ENCODE measurements at places on chromosomes 11 and 22.

DNA sequence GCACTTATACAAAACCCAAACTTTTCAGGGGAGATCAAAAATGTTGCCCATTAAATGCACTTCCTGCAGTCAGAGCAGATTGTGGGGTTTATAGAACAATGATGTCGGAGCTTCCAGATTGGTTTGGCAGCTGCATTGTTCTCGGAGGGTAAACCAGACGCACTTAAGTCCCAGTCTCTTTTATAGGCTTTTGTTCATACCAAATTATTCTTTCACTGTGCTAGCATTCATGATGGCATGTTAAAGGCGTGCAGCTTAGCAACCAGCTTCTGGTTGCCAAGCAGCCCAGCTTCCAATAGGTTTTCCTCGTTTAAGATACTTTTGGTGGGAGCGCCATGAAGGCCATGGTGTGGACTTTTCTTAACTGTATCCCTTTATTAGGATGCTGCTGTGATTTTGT is 40.9 kb downstream of the ZC3H12C start:
- no peak for DNase-seq

DNA sequence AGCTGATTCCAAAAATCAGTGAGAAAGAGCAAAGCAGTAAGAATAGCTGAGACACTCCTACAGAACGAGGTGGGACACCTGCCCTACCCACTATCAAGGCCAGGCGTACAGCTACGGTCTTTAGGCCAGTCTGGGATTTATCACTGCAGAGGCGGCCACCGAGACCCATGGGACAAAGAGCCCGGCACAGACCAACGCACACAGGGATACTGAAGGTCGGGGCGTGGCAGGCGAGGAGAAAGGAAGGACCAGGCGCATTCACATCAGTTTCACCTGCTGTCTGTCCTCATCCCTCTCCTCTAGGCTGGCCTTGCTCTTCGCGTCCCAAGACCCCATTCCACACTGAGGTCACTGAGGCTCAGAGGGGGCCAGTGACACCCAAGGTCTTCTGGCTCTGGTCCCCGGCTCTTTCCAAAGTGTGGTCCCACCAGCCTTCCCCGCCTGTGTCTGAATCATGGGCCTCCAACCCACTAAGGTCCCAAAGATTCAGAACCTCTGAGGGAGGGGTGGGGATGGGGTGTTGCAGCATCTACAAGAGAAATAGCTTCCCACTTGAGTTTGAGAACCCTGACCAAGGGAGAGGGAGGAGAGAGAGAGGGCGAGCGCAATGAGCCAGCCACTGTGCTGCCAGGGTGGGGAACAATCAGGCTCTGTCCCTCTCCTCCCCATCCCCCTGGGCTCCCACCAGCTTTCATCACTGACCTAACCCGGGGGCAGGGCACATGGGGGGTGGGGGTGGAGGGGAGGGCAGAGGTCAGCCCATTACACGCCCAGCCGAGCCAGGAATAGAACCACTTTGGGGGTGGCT is 7.2 kb upstream of the PICK1 start:
- no peak for DNase-seq

DNA sequence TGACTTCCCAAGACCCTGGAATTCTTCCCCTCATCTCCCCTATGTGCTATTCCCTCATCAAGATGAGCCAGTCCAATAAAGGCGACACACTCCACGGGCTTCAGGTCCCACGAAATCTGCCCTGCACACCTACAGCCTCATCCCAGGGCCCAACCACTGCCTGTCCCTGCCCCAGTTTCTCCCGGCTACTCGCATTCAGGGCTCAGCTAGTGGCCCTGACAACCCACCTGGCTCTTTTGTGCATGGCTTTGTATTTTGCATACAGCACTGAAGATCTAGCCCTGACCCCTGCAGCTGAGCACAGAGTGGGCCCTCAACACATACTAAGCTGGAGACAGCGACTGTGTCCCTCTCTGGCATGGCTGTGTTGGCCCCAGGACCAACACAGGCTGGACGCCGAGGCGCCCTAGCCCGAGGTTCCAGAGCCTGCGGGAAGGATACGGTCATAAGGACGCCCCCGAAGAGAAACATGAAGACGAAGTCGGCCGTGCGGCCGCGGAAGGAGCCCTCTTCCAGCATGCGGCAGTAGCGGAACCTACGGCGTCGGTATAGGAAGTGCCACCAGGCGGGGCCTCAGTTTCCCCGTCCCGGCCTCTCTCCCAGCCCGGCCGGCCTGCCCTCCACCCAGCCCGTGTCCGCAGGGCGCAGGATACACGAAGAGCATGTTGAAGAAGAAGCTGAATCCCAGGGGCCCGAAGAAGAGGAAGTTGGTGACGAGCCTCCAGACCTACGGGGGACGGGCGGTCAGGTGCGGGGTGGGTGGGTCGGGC is 710 bp downstream of the DERL3 start:
- no peak for DNase-seq

DNA sequence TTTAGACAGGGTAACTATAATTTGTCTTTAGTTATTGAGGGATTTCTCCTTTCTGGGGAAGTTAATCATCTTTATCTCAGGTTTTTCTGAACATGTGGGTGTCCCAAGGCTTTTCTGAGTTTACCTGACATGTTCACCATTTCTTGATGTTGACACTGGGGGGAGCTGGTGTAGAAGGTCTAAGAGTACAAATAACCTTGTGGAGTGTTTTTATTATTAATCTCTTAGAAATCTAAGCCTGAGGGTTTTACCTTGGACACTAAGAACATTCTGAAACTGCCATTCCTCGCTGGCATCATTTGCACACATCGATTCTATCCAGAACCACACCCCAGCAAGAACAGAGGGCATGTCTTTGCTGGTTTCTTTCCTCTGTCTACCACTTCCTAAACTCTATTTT is 15.6 kb upstream of the C11orf91 start:
- no peak for DNase-seq

GRCh38 chr11:88531831-88532230 is 194.3 kb upstream of the CTSC start:
- DNase-seq: no peak

DNA sequence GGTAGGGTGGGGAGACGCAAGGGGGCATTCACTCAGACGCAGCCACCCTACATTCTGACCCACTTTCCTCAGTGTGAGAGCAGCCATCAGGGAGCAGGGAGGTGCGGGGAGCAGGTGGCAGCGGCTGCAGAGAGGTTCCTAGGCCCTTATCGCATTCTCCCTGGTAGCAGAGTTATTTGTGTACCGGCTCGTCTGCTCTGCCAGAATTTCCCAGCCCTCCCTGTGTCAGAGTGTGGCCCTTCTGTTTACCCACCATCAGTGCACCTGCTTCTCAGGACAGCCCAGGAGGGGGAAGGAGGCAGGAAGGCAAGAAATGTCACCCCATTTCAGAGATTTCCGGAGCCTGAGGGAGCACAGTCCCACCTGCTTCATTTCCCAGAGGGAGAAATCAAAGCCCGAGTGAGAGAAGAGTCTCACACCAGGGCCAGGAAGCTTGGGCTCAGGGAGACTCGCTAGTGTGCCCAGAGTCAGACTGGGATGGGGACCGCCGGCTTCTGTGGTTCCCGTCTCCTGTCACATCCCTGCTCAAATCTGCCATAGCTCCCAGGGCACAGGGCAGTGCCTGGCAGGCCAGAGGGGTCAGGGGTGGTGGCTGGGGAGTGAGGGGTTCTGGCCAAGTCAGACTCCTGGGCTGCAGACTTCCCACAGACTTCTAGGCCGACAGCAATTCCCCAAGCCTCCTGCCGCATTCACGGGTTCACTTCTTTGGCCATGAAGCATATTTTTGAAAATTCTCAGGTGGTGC is 49.7 kb downstream of the ARRB1 start:
- no peak for DNase-seq

- no peak for DNase-seq
Measured at GRCh38 chr11:14554959-14555358, 34.8 kb upstream of the PSMA1 start.

GRCh38 chr11:57506522-57506921 is 9.0 kb downstream of the SLC43A1 start:
- DNase-seq: no peak

GRCh38 chr22:50274311-50274710 is 4.1 kb upstream of the MAPK11 start:
- DNase-seq: no peak

DNA sequence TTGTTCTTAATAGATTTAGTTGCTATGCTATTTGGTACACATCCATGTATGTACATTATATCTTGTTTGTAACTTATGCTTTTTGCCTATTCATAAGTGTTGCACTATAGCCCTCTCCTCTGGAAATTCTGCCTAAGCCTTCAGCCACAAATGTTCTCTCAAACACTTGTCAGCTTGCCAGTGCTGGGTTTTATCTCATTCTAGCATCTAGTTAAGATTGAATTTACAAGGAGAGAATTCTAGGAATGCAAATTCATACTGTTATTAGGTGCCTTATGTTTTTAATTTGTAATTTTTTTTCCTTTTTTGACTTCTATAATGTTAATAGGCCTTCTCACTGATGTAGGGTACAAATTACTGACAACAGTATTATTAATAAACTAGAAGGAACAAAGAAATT is 14.6 kb upstream of the CTSC start:
- DNase-seq: no peak

DNA sequence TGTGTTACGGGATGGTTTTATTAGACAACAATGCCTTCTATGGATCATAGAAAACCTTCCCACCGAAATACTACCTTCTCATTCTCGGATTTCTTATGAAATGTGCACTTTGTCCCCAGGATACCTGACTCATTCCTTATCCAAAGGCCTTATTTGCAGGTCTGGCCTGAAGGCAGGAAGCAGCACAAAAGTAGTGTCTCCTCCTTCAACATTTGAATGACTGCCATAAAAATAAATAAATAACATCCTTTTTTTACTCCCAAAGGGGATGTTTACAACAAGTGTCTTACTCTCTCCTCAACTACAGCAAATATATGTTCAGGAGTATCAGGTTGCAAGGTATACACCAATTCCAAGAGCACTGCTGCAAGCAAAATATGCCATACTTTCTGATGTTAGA is 41.6 kb upstream of the PAK1 start:
- no peak for DNase-seq

- DNase-seq: no peak
Measured at GRCh38 chr11:115958089-115959000, 454.1 kb upstream of the CADM1 start.

- DNase-seq: no peak
Measured at GRCh38 chr11:57815877-57816276, 54.3 kb downstream of the CTNND1 start.

DNA sequence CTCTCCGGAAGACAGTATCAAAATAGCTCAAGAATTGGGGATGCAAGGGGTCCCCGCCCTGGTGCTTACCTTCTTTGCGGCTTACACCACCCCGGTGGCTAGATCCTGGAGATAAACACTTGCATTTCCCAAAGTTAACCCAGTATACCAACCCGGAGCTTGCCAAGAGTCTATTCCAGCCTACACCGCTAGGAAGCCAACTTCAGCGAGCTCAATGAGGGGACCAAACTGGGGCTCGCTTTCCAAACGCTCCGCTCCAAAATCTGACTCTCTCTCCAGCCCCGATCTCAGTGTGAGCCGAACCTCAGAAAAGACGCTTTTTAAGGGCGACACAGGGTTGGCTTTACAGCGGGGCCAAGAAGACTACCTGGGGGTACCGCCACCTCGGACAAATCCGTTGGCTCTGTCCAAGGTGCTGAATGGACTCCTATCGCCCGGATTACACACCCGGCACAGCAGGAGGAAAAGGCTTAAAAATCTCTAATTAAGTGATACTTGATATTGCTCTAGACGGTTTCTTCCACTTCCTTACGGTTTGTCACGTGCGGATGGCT is 20.1 kb upstream of the BDNF start:
- DNase-seq: no peak

GRCh38 chr11:131690776-131691175 is 320.4 kb downstream of the NTM start:
- DNase-seq: no peak

- no peak for DNase-seq
Measured at GRCh38 chr11:131942878-131943277, 572.5 kb downstream of the NTM start.

DNA sequence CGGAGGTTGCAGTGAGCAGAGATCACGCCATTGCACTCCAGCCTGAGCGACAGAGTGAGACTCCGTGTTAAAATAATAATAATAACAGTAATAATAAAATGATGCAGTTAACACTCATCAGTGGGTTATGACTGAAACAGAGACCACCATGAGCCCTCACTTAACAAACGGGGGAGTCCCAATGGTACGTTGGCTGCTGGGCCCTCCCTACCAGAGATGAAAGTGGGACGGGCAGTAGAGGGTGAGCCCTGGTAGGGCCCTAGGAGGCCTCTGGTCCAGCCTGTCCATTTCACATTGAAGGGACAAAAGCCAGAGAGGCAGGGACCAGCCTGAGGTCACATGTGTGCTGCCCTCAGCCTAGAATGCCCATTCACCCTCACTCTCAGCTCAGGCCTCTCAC is 13.7 kb upstream of the KIAA0930 start:
- DNase-seq: no peak

DNA sequence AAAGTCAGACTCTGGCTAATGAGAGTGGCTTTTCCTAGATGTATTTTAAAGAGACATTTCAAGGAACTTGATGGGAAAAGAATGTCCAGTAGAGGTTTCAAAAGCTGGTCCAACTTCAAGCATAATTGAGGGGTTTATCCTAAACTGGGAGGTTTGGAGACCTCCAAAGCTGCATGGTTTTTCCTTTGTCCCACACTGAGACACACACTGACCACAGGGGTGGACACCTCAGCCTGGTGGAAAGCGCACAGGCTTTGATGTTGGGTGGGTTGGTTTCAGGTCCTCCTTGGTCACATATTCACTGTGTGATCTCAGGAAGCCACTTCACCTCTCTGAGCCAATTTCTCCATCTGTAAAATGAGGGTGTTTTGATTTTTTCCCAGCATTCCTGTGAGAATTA is 4.0 kb downstream of the SPON1 start:
- DNase-seq: no peak

- no peak for DNase-seq
Measured at GRCh38 chr11:12077535-12078280, 32.7 kb upstream of the MICAL2 start.

- no peak for DNase-seq
Measured at GRCh38 chr22:37345863-37346504, 63.7 kb downstream of the CYTH4 start.

DNA sequence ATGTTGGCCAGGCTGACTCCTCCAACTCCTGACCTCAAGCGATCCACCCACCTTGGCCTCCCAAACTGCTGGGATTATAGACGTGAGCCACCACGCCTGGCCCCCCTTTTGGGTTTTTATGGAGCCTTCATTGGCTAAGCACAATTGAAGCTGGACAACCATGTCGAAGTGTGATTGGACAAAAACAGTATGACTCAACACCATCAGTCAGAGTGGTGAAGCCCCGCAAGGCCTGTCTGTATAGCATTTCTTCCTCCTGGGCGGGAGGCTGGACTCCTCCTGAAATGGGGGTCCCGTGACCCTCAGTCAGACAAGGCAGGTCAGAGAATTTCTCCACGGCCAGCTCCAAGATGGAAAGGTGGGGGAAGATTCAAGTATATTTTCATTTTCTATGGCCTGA is 3.1 kb upstream of the PARVB start:
- no peak for DNase-seq

DNA sequence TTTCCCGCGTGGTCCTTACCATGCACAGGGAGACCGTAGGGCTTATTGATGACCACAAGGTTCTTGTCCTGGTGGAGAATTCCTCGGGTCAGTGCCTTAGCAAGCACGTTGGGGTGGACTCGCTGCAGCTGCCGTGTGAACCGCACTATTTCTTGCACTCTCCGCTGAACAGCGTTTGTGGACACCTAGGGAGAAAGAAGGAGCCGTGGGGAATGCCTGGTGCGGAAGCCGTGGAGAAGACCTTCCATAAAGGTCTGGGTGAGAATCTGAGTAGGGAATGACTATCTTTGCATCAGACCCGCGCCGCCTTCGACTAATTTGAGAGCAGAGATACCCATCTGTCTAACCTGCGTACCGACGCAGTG is 597 bp downstream of the RPUSD4 start:
- no peak for DNase-seq
